ENCODE measurements at places on chromosomes 4 and X.
A peak's percentile ranks its signal among the peaks of the same experiment; 100 is the strongest.

DNA sequence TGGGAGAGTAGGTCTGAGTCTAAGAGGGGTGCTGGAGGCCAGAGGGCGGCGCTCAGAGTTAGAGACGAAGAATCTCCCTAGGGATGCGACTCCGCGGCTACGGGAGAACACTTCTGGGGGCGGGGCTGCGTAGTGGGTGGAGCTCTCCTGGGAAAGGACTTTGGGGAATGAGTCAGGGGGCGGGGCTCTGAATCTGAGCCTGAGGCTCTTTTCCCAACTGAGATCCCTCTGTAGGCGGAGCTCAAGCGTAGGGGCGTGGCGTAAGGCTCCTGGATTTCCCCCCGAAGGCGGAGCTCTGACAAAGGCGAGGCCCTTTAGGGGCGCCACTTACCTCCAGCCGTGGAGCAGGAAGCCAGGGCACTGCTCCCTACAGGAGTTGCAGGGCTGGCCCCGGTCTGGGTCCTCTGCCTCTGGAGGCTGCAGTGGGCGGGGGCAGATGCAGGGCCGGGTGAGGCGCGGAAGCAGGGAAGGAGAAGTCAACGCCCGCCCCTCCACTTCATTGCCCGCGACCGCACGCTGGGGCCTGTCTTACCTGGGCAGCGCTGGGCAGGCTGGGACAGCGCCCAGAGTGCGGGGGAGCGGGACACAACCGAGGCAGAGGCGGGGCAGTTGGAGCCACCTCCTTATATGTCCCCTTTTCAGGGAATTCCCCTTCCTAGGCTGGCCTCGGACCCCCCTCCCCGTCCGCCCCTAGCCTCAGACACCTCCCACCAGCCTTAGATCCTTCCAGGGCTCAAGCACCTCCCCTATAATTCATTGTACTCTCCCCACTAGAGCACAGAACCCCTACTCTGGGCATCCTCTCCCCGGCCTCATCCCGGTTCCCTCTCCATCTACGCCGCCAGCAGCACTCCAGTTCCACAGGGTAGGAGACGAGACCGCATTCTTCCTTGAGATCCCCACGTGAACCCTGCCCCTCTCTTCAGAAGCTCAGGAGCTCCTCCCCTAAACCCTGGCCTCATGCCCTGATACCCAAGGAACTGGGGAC lies 1.6 kb downstream of the PRICKLE3 start:
- peak; percentile 78 for DNase-seq
- H3K4me3 ChIP-seq: peak overlapping the region; percentile 79
- H3K27me3 ChIP-seq: no peaks in the 10 kb centered on the region
- peaks cover 4% of the 10 kb centered on the region for H3K36me3 ChIP-seq
- peaks cover 9% of the 10 kb centered on the region for H3K4me1 ChIP-seq

DNA sequence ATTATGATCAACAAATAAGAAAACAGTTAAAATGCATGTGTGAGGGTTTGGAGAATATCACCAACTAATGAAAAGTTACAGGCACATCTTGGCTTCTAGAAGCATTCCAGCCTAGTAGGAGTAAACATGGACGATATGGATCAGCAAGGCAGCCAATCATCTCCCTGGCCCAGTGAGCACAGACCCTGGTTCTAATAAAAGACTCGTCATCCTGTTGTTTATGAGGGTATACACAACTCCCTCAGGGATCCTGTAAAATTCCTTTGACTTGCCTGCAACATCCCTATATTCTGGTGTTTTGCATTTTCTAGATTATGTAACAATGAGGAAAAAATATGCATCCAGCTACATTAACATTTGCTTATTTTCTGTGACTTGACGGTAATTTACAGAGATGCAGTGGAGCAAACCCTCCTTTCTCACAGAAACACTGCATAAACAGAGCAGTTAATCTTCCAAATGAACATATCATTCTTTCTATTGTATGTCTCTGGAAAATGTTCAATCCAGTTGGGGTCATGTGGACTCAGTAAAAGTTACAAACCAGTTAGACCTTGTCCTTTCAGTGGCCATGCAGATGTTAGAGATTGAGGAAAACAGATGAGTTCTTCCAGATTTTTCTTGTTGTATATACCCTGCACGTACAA lies 88.9 kb upstream of the NDP start:
- H3K27me3 ChIP-seq: no peaks in the 10 kb centered on the region
- H3K4me3 ChIP-seq: no peak overlapping the region
- no peaks in the 10 kb centered on the region for H3K36me3 ChIP-seq
- DNase-seq: no peak

DNA sequence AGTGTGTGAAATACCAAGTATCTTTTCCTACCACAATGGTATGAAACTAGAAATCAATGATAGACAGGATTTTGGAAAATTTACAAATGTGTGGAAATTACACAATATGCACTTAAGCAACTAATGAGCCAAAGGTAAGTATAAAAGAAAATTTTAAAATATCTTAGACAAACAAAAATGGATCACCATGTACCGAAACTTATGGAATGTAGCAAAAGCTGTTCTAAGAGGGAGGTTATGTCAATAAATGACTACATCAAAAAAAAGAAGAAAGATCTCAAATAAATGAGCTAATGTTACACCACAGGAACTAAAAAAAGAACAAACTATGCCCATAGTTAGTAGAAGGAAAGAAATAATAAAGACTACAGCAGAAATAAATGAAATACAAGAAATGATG lies 1084.1 kb downstream of the TECRL start:
- no peak overlapping the region for H3K4me3 ChIP-seq
- H3K4me1 ChIP-seq: peaks cover 5% of the 10 kb centered on the region
- DNase-seq: no peak
- no peaks in the 10 kb centered on the region for H3K36me3 ChIP-seq

DNA sequence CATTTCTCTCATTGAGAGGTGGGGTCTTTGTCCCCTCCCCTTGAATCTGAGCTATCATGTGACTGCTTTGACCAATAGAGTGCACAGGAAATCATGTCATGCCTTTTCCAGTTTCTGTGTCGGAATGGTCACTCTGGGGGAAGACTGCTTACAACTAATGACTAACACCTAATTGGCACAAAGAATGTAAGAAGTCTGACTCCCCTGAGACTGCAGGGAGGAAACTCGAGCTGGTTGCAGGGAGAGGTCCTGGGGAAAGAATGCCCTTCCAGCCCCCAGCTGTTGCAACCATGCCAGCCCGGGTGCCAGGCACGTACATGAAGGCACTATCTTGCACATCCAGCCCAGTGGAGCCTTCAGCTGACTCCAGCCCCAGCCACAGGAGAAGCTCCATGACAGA lies 254.2 kb downstream of the DHX15 start:
- DNase-seq: no peak
- H3K4me1 ChIP-seq: peaks cover 16% of the 10 kb centered on the region
- H3K36me3 ChIP-seq: no peaks in the 10 kb centered on the region
- peaks cover 9% of the 10 kb centered on the region for H3K27me3 ChIP-seq

DNA sequence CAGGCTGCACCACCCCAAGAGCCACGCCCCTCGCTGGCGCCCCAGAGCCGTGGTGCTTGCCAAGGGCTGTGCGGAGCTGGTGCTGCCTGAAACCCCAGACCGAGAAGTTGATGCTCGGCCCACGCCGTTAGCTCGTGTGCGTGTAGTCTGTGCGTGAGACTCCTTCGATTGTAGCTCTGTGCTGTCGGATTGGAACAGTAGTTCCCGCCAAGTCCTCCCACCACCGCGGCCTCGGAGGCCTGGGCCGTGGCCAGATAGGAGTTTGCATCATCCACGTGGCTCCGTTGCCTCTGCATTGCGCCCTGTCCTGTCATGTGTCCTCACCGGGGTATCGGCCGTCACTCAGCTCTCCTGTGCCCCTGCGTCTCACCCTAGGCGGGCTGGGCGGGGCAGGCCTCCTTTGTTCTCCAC lies 24.2 kb downstream of the TNIP2 start:
- H3K36me3 ChIP-seq: peaks cover 31% of the 10 kb centered on the region
- H3K4me3 ChIP-seq: no peak overlapping the region

DNA sequence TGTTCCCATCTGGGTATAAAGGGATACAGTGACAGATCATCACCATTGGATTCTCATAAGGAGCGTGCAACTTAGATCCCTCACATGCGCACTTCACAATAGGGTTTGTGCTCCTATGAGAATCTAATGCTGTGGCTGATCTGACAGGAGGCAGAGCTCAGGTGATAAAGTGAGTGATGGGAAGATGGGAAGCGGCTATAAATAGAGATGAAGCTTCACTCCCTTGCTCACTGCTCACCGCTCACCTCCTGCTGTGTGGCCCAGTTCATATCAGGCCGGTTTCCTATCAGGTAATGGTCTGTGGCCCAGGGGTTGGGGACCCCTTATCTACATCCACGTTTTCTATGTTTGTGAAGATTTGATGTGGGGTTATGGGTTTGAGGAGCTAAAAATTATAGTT lies 43.7 kb downstream of the FAT4 start:
- no peak for DNase-seq
- H3K27me3 ChIP-seq: no peaks in the 10 kb centered on the region
- no peak overlapping the region for H3K4me3 ChIP-seq
- H3K4me1 ChIP-seq: peaks cover 40% of the 10 kb centered on the region
- no peaks in the 10 kb centered on the region for H3K36me3 ChIP-seq
- peak overlapping the region; percentile 40 for H3K27ac ChIP-seq

DNA sequence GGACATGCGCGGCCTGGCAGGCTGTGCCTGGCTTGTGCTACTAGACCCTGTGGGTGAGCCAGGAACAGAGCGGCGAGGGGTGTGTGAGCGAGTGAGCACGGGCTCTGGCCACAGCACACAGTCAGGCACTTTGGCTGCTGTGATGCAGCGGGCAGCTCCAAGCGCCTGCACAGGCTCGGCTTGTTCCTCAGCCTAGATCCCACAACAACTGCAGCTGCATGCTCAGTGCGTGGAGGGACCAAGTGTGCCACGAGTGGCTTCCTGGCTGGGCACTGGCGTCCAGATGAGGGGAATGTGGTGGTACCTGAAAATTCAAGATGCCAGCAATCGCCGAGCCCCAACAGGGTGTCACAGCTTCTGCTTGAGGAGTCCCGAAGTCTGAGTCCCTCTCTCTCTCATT lies 1056.6 kb downstream of the RAPGEF2 start:
- H3K36me3 ChIP-seq: no peaks in the 10 kb centered on the region
- H3K4me1 ChIP-seq: no peaks in the 10 kb centered on the region
- H3K4me3 ChIP-seq: no peak overlapping the region
- no peak overlapping the region for H3K27ac ChIP-seq
- no peak for DNase-seq

All from neural crest cell (in vitro differentiated cells).